Hepatic stellate cell (primary cell): ENCODE measurements at places on chromosomes 13 and 19.

GRCh38 chr13:96744367-96745331 is 249.6 kb downstream of the OXGR1 start:
- no peak for DNase-seq

GRCh38 chr13:35557475-35557874 is 81.0 kb upstream of the MAB21L1 start:
- DNase-seq, result no peak

- DNase-seq, result no peak
These were observed 61.1 kb upstream of the NPAS1 start for GRCh38 chr19:46958532-46958931.

DNA sequence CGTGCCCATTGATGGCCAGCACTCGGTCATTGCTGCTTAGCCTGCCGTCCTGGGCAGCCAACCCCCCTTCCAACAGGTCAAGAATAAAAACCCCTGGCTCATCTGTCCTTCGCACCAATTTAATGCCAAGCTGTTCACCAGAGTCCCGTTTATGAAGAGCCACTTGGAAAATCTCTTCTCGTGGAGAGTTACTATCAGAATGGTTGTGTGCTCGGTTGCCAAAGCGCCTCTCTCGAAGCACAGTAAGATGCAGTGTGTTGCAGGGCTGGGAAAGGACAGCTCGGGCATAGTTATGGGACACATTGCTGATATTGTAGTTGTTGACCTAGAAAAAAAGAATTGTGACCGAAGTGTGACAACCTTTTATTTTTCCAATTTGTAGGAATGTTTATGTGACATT is 57.9 kb downstream of the LNX2 start:
- DNase-seq, result no peak

- DNase-seq, result no peak
These were observed 1538.2 kb downstream of the UQCRFS1 start for GRCh38 chr19:27674701-27675100.

GRCh38 chr13:94419304-94419924 is 60.1 kb downstream of the DCT start:
- DNase-seq, result no peak

DNA sequence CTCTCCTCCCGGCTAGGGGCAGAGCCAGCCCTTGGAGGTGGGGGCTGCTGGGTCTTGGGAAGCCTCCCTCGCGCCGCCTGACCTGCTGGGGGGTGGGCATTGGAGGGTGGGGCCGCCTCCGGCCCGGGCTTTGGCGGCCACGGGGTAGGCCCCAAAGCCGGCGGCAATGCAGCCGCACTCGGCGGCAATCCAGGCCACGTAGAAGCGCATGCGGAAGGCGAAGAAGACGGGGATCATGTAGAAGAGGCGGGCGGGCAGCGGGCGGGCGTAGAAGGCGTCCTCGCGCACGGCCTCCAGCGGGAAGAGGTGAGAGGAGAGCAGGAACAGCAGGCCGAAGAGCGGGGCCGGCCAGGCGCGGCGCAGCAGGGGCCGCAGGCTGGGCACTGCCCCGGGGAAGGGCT is 7.7 kb upstream of the TMC4 start:
- no peak for DNase-seq

DNA sequence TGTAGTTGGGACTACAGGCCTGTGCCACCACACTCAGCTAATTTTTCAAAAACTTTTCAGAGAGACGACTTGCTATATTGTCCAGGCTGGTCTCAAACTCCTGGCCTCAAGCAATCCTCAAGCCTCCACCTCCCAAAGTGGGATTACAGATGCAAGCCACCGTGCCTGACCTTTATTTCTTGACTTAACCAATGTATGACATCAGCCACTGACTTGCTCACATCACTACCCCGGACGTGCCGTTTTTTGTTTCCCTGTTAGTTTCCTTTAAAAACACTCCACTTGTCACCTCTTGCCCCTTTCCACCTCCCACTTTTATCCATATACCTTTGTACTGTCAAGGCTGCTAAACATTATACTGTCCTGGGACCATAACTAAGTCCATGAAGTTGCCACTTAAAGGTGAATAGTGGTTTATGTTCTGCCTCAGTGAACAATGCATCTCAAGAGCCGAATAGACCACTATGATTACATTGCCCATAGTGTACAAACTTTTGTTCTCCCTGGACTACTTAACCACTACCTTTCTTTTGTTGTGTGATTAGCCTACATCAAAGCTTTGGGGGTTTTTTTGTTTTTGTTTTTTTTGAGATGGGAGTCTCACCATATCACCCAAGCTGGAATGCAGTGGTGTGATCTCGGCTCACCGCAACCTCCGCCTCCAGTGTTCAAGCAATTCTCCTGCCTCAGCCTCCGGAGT is 2.3 kb upstream of the EPHX3 start:
- DNase-seq, result no peak

GRCh38 chr19:55044771-55045716 is 7.0 kb upstream of the GP6 start:
- DNase-seq, result no peak

GRCh38 chr13:19592657-19593180 is 31.4 kb upstream of the TPTE2 start:
- no peak for DNase-seq

- DNase-seq, result no peak
These were observed 21.9 kb downstream of the CEBPA start for GRCh38 chr19:33280351-33280921.

DNA sequence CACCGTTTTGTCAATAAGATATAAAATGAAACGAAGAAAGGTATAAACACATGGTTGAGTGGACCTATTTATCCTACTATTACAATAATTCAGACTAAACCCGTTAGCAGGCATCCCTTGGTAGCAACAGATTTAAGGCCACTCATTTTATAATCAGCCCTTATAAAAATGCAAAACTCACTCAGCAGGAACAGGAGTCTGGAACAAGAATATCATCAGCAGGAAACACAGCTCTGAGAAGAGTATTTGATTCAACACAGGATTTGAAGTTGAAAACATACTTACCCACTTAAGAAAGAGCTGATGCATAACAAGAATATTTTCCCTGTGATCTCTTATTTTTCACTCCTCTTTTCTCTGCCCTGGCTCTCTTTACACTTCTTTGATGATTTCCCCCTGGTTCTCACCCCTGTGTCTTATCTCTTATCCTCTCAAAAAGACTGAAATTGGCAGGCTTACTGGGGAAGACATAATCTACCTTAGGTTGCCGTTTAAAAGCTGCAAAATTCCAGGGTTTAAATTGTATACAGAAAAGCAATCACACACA is 1722.7 kb downstream of the SLITRK5 start:
- DNase-seq, result no peak

GRCh38 chr13:50732712-50733111 is 110.8 kb downstream of the DLEU7 start:
- DNase-seq, result no peak

DNA sequence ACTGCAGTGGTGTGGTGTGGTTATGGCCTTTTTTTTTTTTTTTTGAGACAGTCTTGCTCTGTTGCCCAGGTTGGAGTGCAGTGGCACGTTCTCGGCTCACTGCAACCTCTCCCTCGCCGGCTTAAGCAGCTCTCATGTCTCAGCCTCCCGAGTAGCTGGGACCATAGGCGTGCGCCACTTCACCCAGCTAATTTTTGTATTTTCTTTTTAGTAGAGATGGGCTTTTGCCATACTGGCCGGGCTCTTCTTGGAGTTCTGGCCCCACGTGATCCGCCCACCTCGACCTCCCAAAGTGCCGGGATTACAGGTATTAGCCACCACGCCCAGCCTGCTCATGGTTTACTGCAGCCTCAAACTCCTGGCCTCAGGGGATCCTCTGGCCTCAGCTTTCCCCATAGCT is 7.0 kb downstream of the PDCD2L start:
- no peak for DNase-seq

GRCh38 chr19:4328243-4328990 is 10.2 kb downstream of the STAP2 start:
- DNase-seq, result peak; percentile 88

- no peak for DNase-seq
These were observed 43.6 kb upstream of the LSM14A start for GRCh38 chr19:34128558-34129250.

- DNase-seq, result no peak
These were observed 15.7 kb downstream of the CIC start for GRCh38 chr19:42284591-42285341.

DNA sequence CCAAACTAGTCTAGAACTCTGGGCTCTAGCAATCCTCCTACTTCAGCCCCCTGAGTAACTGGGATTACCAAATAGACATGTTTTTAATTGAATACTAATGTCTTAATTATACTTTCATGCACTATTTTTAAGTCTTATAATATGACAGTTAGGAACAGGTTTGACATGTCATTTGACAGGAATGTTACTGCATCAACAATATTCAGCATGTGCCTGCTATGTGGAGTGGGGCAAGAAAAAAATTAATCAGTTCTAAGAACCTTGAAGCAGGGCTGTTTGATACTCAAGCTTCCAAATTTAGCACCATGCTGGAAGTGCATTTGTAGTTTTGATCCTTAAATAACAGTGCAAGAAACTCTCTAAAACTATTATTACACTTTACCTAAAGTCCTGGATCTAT is 265.3 kb downstream of the MZT1 start:
- DNase-seq, result no peak

DNA sequence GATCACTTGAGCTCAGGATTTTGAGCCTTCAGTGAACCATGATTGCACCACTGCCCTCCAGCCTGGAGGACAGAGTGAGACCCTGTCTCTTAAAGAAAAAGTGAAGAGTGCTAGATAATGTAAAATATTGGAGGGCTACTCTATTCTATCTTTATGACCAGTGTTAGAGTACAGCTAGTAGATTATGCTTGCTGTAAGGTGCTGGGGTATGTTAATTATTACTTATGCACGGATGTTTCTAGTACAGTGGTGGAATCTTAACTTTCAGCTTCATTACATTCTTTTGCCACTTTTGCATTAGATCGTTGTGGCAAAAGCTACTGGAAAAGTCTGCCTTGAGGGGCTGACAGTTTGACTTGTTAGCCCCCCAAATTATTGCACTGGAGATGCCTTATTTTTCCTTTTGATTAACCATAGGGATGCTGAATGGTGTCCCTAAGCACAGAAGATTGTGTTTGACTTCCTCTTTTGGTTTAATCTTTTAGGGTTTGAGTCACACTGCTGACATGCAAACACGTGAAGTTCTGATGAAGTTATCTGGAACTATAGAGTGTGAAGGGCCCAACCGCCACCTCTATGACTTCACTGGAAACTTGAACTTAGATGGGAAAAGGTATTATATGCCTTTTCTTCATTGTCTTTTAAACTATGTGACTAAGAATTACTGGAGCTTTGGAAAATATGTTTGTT is 169.8 kb downstream of the ATP8A2 start:
- DNase-seq, result no peak

DNA sequence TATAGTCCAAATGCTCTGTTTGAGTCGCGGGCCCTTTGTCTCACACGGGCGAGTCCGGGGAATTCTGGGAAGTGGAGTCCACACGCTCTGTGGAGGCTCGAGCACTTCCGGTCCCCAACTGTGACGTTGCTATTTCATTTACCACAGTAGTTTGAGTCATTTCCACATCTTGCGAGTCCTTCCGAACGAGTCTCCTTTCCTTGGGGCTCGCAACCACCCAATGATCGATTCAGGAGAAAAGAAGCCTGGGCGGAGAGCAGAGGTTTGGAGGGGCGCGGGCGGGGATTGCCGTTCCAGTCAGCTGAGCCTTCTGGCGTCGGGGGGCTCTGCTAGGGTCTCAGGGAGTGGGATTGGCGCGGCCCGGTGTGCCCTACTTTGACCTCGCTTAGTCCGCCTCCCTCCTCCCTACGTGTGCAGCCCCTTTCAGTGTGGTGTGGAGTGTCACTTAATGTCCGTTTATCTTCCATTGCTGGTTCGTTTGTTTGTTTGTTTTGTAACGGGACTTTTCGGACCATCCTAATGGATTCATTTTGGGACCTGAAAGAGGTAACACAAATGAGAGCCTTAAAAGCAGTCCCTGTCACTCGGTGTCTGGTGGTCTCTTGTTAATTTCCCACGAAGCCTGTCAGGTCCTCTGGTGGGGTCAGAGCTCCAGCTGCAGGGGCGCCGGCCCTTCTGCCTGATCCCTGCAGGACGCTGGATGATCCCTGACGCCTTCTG is at the start of gene ZNF222:
TSS of gene ZNF222 (plus strand) at position 163 of the 720 bp plus-strand sequence. CDS start at position 221, 58 bp downstream.
- DNase-seq, result peak; percentile 69

- DNase-seq, result no peak
These were observed 583.6 kb downstream of the OLFM4 start for GRCh38 chr13:53612200-53612599.

DNA sequence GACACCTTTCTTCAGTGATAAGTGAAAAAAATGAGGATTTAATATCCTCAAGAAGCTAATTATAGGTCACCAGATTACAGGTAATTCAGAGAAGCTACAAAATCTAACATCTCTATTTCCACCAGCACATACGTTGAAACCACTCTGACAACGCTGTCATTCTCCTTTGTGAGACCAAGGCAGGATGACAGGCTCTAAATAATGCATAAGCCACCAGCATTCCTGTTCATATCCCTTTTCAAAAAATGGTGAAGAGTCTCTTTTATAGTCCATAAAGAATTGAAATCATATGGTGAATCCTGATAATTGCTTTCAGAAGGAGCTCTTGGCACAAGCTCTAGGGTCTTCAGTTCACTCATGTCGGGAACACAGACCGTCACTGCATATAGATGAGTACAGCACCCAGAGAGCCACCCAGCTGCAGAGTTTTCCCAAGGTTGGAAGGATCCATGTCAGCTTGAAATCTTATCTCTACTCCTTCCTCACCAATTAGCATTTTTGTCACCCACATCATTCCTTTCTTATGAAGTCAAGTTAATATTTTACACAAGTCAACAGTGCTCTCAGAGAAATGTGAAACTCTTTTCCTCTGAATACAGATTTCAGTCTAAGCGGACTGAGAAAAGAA is 431.4 kb downstream of the TBC1D4 start:
- DNase-seq, result no peak

DNA sequence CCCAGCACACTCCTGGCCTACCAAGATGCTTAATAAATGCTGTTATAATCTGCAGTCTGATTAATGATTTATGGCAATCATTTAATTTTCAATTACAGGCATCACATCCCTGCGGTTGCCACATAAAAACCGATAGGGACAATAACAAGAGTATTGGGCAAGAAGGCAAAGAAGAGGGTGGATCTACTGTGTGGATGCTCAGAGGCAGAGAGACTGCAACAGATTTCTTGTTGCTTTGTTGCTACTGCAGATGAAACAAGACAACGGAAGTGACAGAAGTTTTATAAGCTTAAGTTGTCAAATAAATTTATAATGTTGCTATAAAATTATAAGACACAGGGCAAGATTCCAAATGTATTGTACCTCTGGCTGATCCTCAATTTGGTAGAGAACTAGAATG is 154.8 kb downstream of the ABCC4 start:
- DNase-seq, result no peak
